ENCODE measurements at places on chromosomes 2 and 18.

GRCh38 chr2:3112131-3112530, 265.5 kb downstream of the EIPR1 start:
- DNase-seq: no peak

GRCh38 chr18:45236676-45237075, 378.6 kb upstream of the SLC14A2 start:
- no peak for DNase-seq

DNA sequence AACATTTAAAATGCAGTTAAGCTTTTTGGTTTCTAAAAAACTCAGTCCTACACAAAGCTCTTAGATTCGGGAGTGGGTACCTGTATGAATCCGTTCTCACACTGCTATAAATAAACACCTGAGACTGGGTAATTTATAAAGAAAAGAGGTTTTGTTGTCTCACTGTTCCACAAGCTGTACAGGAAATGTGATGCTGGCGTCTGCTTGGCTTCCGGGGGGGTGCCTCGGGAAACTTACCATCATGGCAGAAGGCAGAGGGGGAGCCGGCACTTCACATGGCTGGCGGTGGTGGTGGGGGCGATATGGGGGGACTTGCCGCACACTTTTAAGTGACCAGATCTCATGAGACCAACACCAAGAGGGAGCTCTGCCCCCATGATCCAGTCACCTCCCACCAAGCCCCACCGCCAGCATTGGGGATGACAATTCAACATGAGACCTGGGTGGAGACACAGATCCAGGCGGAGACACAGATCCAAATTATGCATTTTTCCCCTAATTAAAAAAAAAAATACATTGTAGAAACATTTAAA, 222.5 kb downstream of the GBX2 start:
- no peak for DNase-seq

DNA sequence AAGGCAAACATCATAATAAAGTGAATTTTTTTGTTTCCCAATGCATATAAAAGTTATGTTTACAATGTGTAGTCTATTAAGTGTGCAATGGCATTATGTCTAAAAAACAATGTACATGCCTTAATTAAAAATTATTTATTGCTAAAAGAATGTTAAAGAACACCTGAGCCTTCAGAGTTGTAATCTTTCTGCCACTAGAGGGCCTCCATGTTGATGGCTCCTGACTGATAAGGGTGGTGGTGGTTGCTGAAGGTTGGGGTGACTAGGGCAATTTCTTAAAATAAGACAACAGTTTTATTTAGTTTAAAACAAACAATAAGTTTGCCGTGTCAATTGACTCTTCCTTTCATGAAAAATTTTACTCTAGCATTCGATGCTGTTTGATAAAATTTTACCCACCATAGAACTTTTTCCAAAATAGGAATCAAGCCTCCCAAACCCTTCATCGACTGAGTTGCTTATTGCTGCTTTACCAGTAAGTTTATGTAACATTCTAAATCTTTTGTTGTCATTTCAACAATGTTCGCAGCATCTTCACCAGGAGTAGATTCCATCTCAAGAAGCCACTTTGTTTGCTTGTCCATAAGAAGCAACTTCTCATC, 32.3 kb downstream of the MAP3K2 start:
- DNase-seq: no peak

DNA sequence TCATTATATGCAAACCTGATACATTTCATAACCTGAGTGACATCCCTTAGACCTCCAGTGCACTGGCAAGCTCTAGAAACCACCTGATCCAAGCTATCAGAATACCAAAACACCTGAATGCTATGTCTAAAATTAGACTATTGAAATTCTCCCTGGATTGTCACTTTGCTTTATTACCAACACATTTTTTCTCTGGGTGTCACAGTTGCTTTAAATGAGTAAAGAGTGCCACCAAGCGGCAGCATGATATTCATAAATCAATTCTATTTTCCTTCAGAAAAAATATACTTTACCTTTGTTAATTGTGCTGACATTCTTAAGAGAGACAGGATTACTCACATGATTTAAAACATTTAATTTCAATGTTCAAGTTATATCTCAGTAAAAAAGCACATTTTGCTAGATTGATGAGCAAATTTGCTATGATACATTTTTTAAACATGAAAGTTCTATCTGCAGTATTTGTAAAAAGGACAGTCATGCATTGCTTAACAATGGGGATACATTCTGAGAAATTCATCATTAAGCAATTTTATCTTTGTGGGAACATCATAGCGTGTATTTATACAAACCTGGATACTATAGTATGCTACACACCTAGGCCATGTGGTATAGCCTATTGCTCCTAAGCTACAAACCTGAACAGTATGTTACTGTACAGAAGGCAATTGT, 338.4 kb upstream of the SLC39A10 start:
- no peak for DNase-seq

GRCh38 chr18:54806526-54806925, 21.8 kb upstream of the RAB27B start:
- no peak for DNase-seq

GRCh38 chr18:37754141-37754540, 188.5 kb upstream of the CELF4 start:
- DNase-seq: no peak

GRCh38 chr18:62957885-62958472, 242.6 kb downstream of the PHLPP1 start:
- DNase-seq: no peak

DNA sequence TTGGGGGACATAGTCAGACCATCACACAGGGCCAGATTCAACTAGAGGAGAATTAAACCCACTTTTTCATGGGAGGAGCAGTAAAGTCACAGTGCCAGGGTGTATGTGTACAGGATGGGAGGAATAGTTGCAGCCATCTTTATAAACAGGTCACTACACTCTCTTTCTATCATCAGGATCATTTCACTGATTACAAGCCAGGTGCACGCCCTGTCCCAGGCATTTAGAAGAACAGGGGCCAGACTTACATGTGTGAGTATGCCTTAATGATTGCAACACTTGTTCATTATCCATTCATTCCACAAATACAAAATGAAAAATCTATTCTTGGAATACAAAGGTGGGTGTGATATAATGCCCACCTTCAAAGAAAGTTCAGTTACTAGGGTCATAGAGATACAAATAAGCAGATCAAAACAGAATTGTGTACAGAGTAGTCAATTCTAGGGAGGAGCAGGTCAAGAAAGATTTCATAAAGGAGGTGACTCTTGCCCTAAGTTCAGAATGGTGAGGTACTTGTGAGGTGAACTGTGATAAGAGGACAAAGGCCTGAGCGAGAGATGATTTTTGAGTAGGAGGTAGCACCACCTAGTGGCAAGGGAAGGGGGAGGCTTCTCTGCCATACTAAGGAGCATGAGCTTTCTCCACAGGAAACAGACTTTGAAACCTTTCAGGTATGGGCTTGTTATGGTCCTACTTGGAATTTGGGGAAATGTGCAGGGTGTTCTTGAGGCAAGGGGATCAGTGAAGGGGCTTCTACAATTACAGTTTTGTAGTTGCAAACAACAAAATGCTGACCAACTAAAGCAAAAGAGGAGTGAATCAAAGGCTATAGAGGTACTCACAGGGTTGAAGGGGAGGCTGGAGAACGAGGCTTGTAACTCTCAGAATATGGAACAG, 156.3 kb downstream of the SUCLG1 start:
- no peak for DNase-seq

DNA sequence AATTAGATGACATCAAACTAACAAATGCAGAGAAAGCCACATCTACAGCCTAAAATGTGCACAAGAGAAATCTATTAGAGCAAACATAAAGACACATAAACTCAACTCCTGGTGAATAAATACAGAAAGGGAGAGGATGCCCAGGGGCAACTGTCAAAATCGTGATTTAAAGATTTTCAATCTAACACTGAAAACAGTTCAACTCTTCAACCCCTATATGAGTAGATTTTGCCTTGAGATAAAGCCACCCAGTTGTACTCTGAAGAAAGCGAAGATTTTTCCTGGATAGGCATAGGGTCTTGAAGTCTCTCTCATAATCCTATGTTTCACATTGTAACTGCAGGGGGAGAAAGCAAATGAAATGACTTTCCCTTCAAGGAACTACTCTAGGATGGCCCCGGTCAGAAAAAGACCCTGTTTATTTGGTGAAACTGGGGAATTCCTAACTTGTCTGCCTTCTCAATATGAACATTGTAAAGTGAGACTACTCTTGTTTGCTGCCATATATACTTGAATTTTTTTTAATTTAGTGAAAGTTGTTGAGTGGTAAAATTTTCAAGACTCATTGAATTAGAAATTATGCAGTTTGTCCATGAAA, 226.7 kb downstream of the ERBB4 start:
- no peak for DNase-seq

DNA sequence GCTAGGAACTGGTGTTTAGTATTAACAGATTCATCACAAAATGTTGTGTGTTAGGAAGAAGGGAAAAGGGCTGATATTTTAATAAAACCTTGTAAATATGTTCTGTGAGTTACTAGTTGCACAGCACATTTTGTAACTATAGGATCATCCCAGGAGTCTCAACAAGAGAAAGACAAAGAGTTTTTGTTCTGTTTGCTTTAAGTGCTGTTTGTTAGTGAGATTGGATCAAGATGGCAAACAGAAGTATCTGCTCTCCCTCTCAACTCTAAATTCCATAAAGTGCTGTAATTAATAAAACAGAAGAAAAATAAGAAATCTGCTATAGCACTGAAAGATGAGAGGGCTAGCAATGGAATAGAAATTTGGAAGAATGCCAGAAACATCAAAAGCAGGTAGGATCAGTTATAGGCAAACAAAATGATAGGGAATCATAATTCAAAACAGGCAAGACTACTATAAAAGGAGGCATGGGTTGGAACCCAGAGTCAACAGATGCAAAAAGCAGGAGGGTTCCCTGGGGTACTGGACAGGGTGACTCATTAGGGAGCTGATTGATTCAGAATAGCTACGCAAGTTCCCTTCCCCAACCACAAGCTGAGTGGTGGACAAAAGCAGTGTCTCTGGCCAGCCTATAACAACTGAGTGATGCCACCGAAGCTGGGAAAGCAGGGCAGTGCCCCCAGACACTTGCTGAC, 75.8 kb downstream of the DYNC1I2 start:
- DNase-seq: no peak

- DNase-seq: no peak
These were observed 135.2 kb downstream of the RDH14 start for GRCh38 chr2:18425210-18425703.

DNA sequence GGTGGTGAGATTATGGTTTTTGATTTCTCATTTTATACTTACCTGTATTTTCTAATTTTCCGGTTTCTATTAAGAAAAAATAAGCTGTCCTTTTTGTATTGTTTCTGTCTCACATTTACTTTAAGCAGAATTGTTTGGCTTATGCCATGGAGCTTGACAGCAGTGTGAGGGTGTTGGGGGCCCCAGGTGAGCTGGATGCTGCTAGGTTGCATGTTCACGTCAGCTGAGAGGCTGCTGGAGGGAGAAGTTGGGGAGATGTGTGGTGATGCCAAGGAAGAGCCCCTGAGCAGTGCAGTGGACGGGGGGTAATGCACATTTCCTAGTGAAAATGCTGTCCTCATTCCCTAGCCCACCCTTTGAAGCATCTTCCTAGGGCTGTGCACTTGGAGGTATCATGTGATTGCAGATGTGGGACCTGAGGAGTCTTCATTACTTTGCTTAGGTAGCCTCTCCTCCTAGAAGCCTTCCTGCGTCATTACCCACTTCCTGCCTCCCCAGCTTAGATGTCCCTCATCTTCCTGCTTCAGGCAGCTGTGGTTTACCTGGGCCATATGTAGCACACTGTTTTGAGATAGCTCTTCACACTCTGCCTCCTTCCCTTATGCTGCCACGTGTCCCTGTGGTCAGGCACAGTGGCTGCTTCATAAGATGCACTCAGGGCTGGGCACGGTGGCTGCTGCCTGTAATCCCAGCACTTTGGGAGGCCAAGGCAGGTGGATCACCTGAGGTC, 16.2 kb downstream of the ATG16L1 start:
- no peak for DNase-seq

GRCh38 chr2:231905026-231905425, 21.2 kb downstream of the NPPC start:
- DNase-seq: peak; percentile 41

- no peak for DNase-seq
These were observed 52.6 kb downstream of the RHBDD1 start for GRCh38 chr2:226888378-226888965.

Data from posterior vena cava (tissue), 2 donors.